ENCODE measurements at places on chromosomes 16 and 17.

DNA sequence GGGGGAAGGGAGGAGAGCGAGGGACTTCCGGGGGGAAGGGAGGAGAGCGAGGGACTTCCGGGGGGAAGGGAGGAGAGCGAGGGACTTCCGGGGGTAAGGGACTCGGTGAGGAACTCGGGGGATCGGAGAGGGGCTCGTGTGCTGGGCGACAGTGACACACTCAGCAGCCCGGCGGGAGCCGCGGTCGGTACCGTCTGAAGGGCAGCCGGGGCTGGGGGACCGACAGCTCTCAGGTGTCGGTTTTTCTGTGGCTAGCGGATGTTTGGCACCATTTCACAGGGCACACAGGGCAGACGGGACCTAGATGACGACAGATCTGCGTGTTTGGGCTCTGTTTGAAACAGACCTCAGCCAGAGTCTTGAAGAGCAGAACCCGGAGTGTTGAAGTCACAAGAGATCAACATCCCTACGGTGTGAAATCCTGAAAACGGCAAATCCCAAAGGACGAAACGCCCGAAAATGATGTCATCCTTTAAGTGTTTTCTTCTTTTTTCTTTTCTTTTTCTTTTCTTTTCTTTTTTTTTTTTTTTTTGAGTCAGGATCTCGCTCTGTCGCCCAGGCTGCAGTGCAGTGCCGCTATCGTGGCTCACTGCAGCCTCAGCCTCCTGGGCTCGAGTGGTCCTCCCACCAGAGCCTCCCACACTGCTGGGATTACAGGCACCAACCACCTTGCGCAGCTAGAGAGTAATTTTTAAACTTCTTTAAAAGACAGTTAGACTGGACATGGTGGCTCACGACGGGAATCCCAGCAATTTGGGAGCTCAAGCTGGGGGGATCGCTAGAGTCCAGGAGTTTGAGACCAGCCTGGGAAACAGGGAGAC lies 23.9 kb downstream of the ZNF778 start:
- DNase-seq, result peak; percentile 79

DNA sequence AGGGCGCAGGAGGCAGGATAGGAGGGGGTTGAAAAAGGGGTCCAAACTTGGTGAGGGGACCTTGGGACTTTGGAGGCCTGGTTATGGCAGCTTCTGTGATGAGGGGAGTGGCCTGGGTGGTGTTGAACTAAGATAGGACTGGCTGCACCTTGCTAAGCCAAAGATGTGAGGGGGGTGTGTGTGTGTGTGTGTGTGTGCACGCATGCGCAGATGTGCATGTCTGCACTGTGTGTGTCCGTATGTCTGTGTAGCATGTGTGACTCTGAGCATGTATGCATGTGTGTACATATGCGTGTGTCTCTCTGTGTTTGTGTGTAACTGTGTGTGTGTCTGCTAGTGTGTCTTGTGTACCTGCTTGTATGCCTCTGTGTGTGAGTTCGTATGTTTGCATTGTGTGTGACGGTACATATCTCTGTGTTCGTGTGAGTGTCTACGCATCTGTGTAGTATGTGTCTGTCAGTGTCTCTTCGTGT lies 4.1 kb downstream of the SLC16A5 start:
- DNase-seq, result no peak

DNA sequence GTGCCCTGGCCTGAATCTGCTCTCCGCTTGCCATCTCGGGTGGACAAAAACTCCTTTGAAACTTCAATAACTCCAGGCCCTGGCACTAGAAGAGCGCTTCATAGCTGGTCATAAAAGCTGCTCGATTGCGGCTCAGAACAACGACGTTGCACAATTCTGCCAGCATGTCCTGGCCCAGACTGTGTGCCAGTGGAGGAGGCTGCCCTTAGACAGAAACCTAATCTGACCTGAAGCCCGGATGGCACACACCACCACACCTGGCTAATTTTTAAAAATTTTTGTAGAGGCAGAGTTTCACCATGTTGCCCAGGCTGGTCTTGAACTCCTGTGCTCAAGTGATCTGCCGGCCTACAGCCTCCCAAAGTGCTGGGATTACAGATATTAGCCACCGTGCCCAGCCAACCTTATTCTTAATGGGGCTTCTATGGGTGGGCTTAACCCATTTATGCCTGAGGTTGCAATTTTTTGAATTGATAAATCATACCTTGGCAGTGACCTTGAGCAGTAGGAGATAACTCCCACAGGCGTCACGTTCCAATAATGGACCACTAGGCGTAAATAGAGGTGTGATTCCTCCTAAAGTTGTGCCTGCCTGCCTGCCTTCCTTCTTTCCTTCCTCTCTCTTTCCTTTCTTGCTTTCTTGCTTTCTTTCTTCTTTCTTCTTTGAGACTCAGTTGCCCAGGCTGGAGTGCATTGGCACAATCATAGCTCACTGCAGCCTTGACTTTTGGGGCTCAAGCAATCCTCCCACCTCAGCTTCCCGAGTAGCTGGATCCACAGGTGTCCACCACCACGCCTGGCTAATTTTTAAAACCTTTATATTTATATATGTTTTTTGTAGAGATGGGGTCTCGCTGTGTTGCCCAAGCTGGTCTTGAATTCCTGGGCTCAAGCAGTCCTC lies 1.1 kb upstream of the PPL start:
- DNase-seq, result no peak

- no peak for DNase-seq
These were observed at the start of gene SLC5A10 for GRCh38 chr17:18951941-18952842. TSS of gene SLC5A10 (plus strand) at chr17:18952165. CDS start at chr17:18952206, 41 bp downstream.

DNA sequence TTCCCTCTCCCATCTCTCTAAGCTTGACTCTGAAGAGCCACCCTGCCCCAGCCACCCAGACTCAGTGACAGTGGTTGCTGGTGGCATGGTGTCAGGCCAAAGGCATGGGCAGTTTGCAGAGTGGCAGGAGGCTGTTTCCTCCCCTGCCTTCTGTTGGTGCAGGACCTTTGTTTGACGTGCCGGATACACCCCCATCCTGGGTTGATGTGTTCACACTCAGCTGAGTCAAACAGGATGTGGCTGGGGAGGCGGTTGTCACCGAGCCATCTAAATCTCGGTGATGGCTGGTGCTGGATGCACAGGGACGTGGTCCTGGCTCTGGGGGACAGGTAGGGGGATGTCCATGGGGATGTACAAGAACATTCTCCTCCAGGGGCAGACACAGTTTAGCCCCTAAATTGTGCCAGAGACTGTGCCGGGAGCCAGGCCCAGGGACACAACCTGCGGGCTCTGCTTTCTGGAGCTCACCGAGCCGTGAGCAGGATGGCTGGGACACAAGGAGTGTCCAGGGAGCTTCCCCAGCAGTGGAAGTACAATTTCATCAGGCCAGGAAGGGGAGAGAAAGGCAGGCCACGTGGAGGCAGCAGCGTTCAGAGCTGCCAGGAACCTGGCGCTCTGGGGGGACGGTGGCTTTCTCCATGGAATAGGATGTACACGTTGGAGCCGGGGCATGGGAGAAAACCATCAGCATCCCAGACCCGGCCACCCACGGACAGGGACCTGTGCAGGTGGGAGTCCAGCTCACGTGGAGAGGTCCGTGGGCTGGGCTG lies 264.2 kb downstream of the SEC14L1 start:
- DNase-seq, result no peak

GRCh38 chr16:973366-973765 lies 2.6 kb upstream of the LMF1 start:
- DNase-seq, result no peak
